ENCODE measurements at places on chromosomes 5 and 9.
A peak's percentile ranks its signal among the peaks of the same experiment; 100 is the strongest.

DNA sequence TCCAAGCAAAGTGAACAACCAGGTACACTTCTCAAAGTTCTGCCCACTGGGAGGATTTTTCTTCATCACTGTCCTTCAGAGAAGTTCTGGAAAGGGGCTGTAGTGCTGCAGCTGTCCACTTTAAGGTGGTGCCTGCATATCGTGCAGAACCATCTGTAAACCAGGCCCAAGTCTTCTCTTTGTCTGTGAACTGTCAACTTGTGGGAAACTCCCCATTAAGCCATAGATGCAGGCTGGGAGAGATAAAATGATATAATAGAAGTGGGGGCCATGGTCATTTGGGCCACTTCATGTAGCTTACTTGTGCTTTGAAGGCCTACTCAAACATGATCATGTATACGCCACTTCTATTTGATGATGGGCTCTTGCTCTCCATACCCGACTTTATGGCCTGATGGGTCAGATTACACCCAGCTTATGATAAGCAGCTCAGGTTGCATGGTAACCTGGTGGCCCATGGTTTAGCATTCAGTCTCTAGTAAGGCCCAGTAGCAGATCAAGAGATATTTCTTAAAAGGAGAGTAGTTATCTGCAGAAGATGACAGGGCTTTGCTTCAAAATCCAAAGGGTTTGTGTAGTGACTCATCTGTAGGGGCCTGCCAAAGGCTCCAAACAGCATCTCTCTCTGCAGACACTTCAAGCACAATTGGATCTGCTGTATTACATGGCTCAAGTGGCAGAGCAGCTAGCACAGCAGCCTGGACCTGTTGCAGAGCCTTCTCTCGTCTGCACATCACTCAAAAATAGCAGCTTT, 15.7 kb upstream of the BTF3 start:
- no peak for DNase-seq

DNA sequence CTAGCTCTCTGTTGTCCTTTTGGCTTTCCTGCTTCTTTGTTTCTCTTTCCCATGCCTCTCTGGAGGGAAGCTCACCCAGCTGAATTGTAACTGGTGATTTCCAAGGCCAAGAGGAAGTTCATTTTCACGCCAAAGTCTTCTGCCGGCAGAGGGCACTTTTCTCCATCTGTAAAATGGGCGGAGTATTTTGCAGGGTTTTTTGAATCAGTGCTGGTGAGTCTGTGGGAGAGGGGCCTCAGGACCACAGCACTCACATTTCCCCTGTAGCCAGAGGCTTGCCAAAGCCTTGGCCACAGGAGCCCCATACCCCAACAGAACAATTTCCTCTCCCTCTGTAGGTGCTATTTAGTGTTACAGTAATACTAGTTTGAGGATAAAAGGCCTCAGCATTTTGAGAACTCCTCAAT, 42.3 kb upstream of the MATR3 start:
- peak; percentile 70 for DNase-seq

- DNase-seq: no peak
Measured at GRCh38 chr9:78316166-78316892, 19.4 kb downstream of the PSAT1 start.

- no peak for DNase-seq
Measured at GRCh38 chr9:116154334-116154975, 864 bp downstream of the PAPPA start.

DNA sequence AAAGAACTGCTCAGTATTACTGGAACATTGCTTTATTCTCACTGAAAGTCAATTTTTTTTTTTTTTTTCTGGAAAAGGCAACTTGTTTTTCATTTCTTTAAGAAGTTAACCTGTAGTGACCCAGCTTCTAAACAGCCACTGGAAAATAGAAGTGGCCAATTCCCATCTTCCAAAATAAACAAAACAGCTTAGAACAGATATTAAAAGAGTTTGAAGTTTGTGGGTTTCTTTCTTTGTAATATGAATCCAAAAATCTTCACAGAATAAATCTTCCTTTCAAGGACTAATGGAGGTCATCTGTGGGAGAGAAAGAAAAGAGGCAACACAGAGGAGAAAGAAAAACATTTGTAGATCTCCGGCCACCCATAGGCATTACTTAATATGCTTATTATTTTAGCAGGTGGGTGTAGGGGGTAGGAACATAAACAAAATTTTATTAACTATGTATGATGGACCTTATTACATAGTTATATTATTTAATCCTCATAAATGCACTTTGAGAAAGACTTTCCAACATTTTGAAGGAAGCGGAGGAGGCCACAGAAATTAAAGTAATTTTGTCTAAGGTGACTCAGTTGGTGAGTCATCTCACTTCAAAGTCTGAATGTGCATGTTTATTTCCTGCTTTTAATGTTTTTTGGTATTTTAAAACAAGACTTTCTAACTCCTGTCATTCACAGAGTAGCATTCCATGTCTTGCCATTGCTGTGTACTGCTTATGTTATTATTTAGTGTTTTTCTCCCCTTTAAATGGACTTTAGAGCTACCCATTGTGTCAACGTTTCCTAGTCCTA, 1791.8 kb upstream of the WWC1 start:
- DNase-seq: no peak

- peak; percentile 15 for DNase-seq
Measured at GRCh38 chr5:150511578-150512367, 3.8 kb downstream of the NDST1 start.

- DNase-seq: no peak
Measured at GRCh38 chr5:139893873-139894272, 98.3 kb downstream of the PSD2 start.

All from inflammatory macrophage treated with lipopolysaccharide for 4 hours (primary cell).